ENCODE measurements at places on chromosomes 5 and 9.

GRCh38 chr9:121281614-121282276, 13.8 kb downstream of the GSN start:
- peak; percentile 69 for DNase-seq

DNA sequence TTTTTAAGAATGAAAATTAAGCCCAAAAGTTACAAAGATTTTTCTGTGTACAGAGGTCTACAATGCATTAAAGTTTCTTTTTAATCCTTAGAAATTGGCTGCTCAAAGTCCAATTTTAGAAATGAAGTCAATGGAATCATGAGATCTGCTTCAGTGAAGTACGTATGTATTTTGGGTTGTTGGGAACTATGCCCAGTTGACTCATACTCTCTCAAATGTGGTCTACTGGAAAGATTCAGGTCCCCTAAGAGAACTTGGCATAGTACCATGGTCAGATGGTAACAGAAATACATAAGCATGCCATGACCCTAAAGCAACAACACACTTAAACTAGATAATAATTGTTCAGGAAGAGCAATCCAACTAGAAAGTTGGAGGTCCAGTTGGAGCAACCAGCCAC, 23.0 kb downstream of the FBLL1 start:
- peak; percentile 85 for DNase-seq

DNA sequence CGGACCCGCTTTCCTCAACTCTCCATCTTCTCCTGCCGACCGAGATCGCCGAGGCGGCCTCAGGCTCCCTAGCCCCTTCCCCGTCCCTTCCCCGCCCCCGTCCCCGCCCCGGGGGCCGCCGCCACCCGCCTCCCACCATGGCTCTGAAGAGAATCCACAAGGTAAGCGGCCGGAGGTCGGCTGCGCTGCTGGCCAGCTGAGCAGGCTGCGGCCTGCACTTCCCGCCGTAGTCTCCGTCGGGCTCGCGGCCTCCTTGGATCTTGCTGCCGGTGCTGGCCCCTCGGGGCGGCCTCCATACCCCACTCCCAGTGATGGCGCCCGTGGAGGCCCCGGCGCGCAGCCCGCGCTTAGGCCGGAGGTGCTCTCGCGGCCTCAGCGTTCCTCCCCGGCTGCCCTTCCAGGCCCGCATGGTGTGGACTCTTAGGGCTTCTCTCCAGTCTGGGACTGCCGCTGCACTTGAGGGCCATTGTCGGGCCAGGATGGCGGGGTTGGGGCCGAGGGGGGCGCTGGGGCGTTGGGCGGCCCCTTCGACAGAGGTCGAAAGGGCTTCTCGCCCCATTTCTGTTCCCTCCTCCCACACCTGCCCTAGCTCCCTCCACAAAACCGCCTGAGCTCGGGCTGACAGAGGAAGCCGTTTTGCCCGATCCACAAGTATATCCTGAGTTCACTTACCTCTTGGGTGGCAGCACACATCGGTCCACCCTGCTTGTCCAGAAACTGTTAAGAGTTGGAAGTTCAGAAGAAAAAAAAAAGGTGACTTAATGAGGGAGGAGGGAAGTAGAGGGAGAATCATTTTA, 714 bp downstream of the UBE2D2 start:
- DNase-seq = peak; percentile 40

GRCh38 chr9:35738186-35738585, 5.7 kb downstream of the CREB3 start:
- DNase-seq = no peak

DNA sequence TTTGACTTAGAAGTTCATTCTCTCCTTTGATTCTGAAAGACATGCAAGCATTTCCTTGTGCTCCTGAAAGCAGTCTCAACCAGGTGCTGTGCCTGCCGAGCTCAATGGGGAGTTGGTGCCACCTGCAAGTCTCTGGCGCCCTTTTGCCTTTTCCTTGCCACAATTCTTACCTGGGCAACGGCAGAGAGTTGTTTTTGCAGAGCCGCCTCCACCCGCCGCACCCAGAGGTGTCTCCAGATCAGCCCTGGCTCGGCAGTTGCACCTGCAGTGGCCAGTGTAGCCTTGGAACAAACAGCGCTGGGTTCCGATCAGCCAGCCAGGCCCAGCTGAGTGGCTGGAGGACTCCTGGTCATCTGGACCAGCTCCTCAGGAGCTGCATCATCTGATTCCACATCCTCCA, 262.9 kb downstream of the IRX2 start:
- DNase-seq = no peak

DNA sequence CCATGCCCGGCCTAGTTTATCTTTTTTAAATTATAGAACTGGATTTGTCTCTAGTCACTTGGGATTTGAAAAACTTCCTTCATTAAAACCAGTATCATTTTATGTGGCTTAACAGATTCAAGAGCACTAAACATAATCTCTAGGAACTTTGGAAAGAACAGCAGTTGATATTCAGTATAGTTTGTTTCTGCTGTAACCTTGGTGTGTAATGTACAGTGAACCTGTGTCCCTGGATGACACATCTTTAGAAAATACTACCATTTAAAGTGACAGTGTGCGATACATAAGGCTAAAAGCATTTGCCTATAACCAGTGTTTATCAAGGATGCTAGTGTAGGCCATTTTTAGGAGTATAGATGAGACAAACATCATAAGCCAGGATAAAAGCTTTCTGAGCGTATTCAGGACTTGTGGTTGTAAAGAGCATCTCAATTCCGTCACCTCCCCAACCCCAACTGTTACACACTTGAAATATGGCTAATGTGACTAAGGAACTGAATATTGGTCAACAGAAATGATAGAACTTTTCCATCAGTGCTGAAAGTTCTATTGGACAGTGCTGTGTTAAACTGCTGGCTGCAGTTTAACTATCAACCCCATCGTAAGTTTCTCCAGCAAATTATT, 4.4 kb downstream of the SNX18 start:
- DNase-seq = no peak

GRCh38 chr9:18074041-18074440, 399.9 kb upstream of the ADAMTSL1 start:
- peak; percentile 51 for DNase-seq

DNA sequence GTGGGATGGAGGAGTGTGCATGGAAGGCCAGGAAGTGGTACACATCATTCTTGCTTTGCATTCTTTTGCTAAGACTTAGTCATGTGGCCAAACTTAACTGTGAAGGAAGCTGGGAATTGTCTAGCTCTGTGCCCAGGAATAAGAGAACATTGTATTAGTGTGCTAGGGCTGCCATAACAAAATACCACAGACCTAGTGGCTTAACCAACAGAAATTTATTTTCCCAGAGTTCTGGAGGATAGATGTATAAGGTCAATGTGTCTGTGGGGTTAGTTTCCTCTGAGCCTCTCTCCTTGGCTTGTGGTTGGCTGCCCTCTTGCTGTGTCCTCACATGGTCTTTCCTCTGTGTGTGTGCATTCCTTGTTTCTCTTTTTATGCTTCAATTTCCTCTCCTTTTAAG, 32.4 kb downstream of the NNT start:
- peak; percentile 60 for DNase-seq

DNA sequence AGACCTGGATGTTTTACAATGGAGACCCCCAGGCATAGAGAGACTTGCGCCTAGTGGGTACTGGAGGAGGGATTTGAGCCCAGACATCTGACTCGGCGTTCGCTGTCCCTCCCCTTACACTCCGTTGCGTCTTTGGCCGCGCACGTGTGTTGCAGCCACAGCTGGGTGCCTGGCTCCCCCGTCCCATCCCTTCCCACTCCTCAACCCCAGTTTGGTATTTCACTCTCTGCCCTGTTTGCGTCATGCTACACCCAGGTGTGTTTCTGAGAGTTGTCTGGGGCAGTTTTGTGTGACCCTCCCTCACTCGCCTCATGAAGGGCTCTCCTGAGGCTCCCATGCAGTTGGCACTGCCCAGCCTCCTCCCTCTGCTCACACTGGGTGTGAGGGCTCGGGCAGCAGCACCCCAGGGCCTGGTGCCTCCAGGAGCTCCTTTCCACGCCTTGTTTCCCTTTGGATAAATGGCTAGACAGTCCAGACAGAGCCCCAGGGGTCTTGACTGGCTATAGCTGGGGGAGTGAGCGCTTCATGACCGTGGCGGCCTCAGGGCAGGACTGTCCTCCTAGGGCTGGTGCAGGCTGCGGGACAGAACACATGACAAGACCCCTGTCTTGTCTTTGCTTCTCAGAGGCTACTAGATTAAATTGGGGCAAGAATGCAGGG, 13.6 kb downstream of the TCF7 start:
- no peak for DNase-seq

DNA sequence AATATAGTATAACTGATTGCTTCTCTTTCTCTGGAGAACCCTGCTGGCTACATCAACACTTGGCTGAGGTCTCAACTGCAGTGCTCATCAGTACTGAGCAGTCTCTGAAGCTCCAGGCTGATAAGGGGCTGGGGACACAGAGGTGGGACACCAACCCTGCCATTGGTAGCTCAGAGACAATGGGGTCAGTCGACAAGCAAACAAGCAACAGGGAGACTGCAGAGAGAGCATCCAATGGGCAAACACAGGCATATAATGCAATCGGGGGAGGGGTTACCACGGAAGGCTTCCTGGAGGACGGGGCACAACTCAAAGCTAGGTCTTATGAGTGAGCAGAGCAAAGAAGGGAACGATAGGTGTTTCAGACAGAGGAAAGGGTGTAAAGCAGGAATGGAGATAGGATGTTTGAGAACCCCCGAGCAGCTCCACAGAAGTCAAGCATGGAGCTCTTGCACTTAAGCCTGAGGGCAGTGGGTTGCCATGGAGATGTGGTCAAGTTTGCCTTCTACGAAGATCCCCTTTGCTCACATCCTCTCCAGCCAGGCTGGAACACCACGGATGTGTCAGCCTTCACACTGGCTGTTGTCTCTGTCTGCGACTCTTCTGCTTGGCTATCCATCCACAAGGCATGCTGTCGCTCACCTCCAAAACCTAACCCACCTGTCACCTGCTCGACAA, 21.5 kb upstream of the AKNA start:
- peak; percentile 91 for DNase-seq

GRCh38 chr5:112930082-112930344, 8.0 kb upstream of the REEP5 start:
- DNase-seq = no peak

DNA sequence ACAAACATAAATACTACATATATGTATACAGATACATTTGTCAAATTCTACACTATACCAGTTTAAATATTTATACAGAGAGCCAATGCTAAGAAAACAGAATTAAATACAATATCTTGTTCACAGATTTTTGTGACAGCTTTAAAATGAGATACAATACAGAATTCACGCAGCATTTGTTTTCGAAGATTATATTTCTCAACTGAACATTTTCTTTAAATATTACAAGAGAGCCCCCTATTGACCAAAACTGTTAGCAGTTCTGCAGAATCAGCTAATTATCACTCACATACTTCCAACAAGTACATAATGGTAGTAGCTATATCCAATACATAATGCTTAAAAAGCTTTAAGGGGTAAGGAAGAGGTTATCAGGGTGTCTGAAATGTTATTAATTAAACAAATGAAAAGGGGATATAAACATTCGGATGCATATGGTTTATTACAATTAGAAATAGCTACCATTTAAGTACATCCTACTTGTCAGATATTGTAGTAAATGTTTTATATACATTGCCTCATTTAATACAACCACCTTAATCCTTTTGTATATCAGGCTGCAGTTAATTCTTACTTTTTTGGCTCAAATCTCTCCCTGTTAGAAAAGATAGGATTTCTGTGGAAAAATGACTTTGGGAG, 31.7 kb downstream of the ZDHHC21 start:
- DNase-seq = peak; percentile 29

DNA sequence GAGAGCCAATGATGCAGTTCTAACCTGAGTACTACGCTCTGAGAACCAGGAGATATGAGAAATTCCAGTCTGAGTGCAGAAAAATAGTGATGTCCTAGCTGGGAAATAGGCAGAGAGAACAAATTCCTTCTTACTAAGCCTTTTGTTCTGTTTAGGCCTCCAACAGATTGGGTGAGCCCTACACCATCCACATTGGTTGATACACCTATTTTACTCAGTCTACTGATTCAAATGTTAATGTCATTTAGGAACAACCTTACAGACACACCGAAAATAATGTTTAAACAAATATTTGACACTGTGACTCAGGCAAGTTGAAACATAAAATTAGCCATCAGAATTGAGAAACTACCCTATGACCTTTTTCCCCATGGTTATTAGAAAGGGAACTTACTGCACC, 333.9 kb upstream of the IZUMO3 start:
- DNase-seq = no peak

- DNase-seq = no peak
These were observed 35.4 kb upstream of the AKNA start for GRCh38 chr9:114423181-114423580.

DNA sequence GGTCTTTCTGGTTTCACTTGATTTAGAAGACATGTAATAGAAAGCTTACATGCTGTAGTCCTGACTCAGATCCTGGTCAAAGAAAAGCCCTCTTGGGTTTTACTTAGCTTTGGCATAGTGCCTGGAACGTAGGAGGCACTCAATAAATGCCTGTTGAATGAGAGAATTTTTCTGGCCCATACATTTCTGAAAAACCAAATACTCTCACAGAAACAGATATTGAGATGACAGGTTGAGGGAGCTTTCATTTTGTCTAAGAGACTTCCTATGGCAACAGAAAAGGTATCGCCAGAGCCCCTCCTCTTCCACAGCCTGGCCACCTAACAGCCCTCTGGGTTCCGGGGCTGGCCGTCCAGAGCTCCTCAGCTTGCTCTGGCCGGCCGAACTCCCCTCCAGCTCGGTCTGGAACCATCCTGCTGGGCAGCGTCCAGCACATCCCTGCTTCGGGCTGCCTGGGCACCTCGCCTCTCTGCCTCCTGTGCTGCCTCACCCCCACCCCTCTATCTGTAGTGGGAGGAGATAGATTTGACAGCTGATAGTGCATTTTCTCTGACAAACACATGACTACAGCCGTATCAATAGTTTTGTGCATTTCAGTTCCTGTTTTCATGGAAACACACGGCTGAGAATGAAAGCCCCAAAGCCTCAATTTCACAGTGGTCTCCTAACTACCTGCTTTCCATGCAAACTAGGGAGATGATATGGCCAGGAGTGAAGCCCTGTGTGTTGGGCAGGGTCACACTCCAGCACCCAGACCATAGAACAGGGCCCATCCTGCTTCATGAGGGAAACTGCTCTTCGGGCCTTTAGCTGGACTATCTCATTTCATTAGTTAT, 1.1 kb downstream of the IL4 start:
- DNase-seq = peak; percentile 97

DNA sequence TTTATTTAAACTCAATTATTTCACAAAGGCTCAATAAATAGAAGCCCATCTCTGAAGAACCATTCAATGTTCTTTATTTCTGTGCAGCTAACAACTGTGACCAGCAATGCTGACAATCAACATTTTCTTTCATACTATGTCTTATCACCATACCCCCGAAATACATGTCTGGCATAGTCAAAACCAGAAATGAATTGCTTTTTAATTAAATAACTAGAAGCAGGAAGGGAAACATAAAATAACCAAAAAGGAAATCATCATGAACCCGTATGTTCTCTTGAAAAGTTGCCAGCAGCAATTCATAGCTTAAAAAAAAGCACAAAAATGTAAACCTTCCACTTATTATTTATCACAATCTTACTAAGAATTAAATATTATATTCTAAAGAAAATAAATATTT, 212.4 kb downstream of the TMEM232 start:
- DNase-seq = no peak

Measured in EH (cell line).